Stimulated activated CD4-positive, alpha-beta T cell treated with anti-CD3 and anti-CD28 coated beads, Interleukin-12 subunit alpha, Interleukin-12 subunit beta, amount 100 ng/mL, for 24 hours (primary cell): ENCODE measurements at places on chromosomes 13 and 19.
A peak's percentile ranks its signal among the peaks of the same experiment; 100 is the strongest.

DNA sequence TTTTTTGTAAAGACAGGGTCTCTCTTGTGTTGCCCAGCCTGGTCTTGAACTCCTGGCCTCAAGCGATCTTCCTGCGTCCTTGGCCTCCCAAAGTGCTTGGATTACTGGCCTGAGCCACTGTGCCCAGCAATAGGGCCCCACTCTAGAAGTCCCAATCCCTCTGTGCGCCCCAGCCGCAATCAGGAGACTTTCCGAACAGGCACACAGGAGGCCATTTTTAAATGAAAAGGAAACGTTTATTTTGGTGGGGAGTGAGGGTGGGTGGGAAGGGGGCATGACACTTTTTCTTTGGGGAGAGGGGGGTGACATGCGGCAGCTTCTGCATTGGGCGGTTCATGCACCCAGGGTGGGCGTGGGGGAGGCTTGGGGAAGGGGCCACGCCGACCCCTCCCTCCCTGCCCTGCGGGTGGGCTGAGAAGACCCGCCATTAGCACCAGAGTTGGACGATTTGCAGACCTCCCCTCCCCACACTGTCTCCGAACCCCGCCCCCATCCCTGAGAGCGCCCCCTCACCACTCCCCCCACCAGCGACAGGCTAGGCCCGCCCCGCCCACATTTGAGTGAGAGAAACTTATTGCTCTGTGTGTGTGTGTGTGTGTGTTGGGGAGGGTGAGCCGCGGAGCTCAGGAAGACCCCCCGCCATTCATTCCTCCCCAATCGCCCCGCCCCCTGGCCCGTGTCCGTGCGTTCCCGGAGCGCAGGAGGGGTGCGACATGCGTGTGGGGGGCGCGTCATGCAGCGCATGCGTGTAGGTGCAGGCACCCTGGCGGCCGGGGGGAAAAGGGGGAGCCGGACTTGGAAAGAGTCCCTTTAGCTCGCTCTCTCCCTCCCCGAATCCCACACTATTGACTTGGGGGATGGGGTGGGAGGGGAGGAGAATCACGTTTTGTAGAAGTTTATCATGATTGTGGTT, 17.2 kb downstream of the KCNC3 start:
- DNase-seq: no peak

DNA sequence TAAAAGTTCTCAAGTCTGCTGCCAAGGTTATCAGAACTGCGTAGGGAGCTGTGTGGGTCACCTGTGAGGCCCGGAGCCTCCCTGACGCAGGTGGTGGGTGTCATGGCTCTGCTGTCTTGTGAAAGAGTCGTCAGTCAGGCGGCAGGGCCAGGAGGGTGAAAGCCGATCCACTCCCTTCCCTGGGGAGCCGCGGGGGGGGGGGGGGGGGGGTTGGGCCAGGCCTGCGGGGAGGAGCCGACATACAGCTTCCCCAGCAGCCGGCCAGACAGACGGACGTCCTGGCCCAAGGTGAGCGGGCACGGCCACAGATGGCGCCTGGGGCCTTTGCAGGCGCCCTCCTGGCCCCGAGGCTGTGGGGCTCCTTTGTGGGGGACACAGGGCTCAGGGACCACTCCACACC, 12.4 kb downstream of the SBNO2 start:
- DNase-seq: no peak

DNA sequence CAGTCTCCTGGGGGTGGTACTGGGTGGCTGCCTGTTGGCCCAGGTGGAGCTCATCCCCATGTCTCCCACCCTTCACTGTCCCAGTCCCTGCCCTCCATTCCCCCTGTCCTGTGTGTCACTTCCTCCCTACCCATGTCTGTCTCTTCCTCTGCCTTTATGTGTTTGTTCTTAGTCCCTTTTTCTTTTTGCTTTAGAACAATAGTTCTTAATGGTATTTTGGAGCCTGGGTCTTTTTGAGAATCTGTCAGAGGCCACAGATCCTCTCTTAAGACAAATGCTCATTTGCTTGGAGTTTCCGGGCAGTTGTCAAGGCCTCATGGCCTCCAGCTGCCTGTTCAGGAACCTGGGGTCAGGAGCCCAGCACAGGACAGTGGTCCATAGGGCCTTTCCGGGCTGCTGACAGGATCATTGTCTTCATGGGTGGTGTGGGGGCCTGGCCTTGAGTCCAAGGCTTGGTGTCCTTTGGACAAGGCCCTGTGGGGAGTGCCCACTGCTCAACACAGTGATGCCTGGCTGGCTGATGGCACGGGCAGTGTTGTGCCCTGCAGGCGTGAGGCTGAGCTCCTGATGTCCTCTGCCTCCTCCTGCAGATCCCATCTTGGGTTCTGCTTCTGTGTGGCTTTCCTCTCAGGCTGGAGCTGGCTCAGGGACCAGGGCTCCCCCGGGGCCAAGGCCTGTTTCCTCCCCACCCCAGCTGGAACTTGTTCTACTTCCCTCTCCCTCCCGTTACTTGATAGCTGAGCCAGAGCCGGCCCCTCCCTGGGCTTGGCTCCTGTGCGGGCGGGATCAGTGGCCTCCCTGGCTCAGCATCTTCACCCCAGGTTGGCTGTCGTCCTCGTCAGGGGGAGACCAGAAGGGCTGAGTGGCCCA, 3.5 kb downstream of the EGLN2 start:
- no peak for DNase-seq

GRCh38 chr13:113145496-113145895, 13.0 kb upstream of the PROZ start:
- no peak for DNase-seq

DNA sequence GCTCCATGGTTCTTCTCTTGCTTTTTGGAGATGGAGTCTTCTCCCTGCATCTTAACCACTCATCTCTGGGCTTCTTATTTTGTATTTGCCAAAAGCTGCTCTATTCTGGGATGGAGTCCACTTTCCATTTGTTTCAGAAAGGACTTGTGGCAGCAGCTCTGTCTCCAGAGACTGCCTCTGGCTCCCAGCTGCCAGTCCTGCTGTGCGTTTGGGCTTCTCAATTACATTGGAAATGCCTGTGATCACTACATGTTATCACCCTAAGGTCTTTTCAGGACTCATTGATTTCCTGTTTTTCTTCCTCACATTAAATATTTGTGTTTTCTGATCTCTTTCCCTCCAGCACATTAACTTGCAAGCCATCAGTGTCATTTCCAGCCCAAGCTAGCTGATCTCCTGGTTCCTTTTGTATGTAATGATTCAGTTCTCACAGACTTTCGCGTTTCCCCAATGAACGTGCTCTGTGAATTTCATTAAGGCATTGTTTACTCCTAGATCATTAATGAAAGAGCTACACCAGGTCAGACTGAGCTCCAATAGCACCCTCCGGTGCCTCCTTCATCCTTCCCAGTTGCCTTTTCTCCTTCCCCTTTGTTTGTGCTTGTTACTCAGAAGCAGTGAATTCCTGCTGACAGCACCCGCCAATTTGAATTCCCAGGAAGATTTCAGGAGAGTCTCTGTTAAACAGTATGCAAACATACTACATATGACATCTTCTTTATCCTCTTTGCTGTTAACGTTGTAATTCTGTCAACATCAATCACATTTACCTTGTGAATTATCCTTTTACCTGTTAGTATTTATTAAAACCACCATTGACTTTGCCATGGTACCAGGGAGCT, 3.0 kb downstream of the CBY2 start:
- DNase-seq: no peak

DNA sequence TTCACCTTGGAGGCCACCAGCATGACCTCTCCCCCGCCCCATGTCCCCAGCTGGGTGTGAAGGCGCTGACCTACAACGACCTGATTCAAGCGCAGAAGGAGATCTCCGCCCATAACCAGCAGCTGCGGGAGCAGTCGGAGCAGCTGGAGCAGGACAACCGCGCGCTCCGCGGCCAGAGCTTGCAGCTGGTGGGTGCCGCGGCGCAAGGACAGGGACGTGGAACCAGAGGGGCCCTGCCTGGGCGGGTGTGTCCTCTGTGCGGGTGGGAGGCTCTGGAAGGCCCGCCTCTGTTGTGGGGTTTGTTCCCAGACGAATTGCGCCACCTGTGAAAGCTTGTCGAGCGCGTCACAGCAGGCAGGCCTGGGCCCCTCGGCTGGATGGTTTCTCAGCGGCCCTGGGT, 22.3 kb downstream of the PLEKHJ1 start:
- no peak for DNase-seq

GRCh38 chr13:90696656-90697055, 650.8 kb upstream of the MIR17HG start:
- no peak for DNase-seq

GRCh38 chr13:91762957-91763356, 364.5 kb downstream of the GPC5 start:
- DNase-seq: no peak

- DNase-seq: no peak
Measured at GRCh38 chr13:96925916-96926628, 68.2 kb downstream of the OXGR1 start.

- DNase-seq: no peak
Measured at GRCh38 chr13:42215578-42216421, 56.2 kb upstream of the AKAP11 start.

DNA sequence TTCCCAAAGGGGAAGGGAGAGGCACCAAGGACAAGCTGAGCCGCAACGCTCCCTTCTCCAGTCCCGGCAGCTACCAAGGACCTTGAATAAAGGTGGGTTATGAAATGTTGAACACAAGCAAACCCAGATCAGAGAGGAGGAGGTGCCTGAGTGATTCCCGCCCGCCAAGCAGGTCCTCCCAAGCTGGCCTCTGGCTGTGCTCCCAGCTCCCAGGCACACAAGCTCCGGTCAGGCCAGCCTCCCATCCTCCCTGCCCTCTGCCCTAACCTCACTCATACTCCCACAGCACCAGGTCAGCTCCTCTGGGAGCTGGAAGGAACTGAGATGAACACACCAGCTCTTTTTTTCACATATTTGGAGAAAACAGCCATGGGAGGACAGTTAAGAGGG, 3.7 kb downstream of the NAPA start:
- DNase-seq: no peak

DNA sequence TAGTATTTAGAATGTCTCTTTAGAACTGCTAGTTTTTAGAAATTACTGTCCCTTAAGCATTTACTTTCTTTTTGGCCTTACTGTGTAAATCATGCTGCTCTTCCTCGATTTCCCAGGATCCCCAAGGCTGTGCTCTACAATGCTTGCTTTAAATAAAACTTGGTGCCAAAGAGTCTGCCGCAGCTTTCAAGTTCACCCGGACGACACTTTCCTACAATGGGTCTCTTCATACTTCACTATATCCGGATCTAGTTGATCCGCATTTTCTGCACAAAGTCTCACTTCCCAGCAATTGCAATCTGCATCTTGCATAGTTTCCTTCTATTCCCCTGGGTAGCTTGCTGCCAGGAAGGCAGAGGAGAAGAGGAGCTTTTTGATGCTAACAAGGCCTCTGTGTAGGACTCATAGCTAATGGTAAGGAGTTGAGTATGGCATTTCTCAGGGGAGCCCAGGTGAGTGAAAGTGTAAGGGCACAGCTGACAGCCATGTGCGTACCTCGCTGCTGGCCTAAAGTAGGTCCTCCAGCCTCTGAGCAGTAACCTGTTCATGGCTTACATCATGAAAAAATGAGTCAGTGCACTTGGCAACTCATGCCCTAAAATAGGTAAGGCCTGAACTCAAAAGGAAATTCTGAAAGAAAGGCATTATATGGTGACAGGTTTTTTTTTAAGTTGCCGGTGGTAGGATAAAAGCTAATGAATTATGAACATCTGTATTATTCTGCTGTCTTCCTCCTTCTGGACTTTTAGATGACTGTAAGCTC, 101.6 kb downstream of the ENOX1 start:
- DNase-seq: no peak

GRCh38 chr19:29687244-29687896, 22.1 kb downstream of the PLEKHF1 start:
- DNase-seq: no peak

GRCh38 chr19:10621966-10622365, 3.4 kb upstream of the SLC44A2 start:
- no peak for DNase-seq

DNA sequence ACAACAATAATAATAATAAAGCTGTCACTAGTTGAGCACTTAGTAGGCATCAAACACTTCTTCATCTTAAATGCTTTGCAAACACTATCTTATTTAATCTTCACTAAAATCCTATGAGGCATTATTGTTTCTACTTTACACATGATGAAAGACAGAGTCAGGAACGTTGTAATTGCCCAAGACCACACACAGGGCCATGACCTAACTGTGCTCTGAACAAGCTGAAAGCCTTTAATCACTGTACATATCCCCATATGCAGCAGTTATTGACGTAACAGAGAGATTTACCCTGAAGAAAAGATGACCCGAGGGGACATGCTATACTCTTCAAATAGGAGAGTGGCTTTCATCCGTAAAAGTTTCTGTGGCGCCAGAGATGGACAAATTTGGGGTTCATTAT, 53.0 kb downstream of the SACS start:
- no peak for DNase-seq

DNA sequence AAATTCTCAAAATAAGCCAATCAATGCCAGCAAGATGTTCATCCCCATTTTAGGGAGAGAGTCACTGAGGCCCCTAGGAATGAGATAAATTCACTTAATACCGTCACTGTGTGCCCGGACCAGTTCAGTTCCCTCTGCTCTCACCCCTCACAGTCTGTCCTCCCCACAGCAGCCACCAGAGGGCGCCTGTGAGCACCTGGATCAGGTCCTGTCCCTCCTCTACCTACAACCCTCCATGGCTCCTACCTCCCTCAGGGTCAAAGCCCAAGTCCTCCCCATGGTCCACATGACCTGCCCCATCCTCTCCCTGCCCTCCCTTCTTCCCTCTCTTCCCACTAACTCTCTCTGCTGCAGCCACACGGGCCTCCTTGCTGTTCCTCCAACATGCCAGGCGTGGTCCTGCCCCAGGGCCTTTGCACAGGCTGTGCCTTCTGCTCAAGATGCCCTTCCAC, 42.0 kb upstream of the NFIC start:
- DNase-seq: peak; percentile 55

DNA sequence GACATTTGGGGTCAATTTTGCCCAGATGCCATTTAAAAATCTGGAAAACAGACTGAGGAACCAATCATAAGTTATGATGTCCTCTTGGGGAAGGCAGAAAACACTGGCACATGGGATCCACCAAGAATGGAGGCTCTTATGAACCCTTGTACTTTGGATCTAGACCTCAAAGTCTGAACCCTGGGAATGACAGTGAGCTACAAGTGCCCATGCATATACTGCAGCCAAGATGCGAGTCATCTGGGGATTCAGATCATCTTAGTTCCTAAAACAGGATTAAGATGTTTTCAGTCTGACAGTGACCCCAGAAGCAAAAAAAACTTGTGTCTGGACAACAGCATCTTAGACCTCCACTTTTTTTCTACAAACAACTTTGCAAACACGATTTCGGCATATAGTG, 100.2 kb upstream of the SIAH3 start:
- no peak for DNase-seq

DNA sequence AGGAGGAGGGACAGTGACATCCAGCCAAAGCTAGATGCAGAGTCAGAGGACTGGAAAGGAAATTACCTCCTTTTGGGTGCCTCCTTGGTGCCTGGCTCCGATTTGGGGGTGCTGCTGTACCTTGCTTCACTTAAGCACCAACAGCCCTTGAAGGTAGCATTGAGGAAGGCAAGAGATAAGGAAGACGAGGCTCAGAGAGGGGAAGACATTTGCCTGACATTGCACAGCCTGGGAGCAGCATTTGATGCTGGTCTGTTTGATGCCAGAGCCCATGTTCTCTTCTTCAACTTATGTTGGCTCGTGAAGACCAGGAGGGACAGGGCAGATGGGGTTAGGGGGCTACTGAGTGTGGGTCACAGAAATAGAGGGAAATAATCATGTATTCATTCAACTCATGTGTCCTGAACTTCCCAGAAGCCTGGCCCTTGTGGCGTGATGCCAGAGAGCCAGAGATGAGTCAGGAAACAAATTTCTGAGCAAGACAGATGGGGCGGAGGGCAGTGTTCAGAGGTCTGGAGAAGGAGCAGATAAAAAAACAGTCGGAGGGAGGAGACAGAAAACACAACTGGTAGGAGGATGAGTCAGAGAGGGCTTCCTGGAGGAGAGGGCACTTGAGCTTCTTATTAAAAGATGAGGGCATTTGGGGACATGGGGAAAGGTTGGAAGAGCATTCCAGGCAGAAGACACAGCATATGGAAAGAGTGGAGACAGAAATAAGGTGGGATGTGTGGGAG, 3.0 kb upstream of the C19orf81 start:
- no peak for DNase-seq
